Activated CD8-positive, alpha-beta memory T cell treated with anti-CD3 and anti-CD28 coated beads for 1 hour (primary cell): ENCODE measurements at places on chromosomes 7 and 10.

DNA sequence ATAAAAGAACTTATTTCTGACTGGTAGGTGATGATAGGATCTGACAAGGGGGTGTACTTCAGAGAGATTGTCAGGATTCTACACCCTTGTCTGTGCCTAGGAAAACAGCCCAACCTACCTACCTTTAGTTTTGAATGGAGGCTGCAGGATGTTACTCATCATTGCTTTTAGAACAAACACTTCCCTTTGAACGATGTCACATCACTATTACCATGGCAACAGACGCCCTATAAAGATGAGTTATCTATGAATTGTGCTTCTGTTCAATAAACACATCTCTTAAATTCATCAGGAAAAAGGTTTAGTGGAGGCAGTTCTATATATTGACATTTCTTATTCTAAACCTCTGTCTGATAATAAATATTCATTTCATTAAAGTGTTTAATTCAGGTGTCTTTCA, 362.4 kb downstream of the CNTNAP2 start:
- DNase-seq = no peak

GRCh38 chr7:1925973-1926907, 256.2 kb downstream of the ELFN1 start:
- no peak for DNase-seq

DNA sequence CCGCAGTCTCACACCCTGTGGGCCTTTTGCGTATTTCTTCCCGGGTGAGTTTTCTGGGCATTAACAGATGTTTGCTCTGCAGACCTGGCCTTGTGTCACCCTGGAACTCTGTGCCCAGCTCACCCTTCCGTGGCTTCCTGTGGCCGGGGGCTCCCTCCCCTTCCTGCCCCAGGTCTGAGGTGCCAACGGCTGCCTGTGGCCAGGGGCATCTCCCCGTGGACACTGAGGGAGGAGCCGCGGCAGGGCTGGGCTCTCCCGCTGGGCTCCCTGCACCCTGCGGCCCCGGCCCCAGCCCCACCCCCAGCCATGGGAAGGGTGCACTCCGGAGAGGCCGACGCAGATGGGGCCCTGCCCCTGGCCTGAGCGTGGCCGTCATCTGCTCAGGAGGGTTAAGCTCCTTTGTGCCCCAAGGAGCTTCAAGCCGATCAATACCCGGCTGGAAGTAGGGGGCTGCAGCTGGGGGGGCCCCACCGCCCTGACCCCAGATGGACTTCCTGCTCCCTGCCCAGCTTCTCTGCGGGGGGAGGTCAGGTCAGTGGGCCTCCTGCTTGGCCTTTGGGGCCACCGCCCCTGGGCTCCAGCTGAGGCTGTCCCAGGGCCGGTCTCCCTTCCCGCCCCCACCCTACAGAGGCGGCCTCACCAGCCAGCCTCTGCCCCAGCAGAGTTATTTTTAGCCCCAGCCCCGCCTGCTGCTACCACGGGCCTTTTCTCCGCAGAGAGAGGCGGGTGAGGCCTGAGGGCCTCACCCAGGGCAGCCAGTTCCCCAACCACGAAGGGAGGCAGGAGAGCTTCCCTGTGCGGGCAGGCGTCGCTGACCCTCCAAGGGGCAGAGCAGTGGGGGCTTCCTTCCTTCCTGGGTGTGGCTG, 24.2 kb downstream of the PWWP2B start:
- no peak for DNase-seq

GRCh38 chr10:86756511-86757112, at the start of gene BMPR1A:
Gene BMPR1A (plus strand): TSS chr10:86756619. CDS start chr10:86876019, 119,400 bp downstream.
- no peak for DNase-seq

GRCh38 chr7:154907651-154908620, 95.0 kb downstream of the PAXIP1 start:
- DNase-seq = no peak

- no peak for DNase-seq
These were observed 21.6 kb upstream of the NME8 start for GRCh38 chr7:37826825-37827224.
